ENCODE measurements at places on chromosomes 13 and 19. TPM values are rescaled to one million over a fixed set of nuclear protein-coding genes. Genes with fewer than 3 reads are reported as not detected.

PSG1 gene
- total RNA-seq, result 0.24 TPM

- DNase-seq, result peak; percentile 18
Observed at GRCh38 chr19:22286151-22286810, at the start of gene ZNF729. ZNF729 (plus strand) TSS chr19:22286441; CDS start chr19:22286526, 85 bp downstream.

DNA sequence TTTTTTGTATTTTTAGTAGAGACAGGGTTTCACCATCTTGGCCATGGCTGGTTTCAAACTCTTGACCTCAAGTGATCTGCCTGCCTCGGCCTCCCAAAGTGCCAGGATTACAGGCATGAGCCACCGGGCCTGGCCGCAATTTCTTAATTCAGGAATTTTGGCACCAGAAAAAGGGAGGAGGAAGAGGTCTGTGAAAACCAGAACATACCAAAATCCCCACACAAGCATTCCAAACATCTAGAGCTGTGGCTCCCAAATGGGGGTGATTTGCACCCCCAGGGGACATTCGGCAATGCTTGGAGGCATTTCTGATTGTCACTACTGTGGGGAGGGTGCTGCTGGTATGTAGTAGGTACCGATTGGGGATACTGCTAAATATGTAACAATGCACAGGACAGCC is 40.2 kb upstream of the ABCC4 start:
- no peak for DNase-seq

GRCh38 chr13:86870444-86870843 is 800.7 kb upstream of the SLITRK5 start:
- peak; percentile 1 for DNase-seq

DNA sequence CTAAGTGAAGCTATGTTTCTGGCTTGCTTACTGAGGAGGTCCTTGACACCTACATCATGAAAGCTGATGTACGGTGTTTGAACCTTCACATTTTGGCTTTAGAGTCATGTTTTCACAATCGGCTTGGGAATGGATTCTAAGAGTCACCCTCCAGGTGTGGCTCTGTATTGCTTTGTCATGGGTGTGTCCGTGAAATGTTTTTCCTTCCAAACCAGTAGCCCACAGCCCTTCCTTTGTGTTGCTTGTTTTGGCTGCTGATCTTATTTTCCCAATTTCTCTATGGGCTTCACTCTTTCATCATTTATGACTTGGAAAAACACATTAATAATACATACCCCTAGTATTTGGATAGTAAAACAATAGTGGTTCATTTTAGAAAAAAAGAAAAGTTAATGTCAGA is 240.6 kb downstream of the GGACT start:
- no peak for DNase-seq

DNA sequence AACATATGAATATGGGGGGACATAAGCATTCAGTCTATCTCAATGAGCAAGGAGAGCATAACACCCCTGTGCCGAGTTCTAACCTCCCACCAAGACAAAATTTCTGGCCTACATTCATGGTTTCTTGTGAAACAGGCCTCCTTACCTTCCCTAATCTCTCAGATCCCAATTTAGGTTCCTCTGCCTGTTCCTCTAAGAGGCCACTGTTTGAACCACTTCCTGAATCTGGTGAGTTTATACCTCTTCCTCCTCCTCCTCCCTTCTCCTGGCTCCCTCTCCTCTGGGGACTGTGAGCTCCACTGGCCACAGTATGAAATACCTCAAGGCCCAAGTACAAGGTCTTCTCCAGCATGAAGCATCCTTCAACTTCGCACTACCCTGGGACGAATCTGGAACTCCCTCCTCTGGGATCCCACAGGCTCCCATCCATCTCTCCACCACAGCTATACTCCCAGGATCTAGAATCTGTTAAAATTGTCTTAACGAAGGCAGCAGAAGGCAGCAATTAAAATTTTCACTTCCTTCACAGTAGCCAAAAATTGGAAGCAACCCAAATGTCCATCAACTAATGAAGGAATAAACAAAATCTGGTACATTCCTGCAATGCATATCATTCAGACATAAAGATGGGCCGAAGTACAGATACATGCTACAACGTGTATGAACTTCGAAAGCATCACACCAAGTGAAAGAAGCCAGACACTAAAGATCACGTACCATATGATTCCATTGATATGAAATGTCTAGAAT is 7.8 kb upstream of the SIGLECL1 start:
- DNase-seq, result no peak

PTGIR gene
- 0.78 TPM for total RNA-seq

DNA sequence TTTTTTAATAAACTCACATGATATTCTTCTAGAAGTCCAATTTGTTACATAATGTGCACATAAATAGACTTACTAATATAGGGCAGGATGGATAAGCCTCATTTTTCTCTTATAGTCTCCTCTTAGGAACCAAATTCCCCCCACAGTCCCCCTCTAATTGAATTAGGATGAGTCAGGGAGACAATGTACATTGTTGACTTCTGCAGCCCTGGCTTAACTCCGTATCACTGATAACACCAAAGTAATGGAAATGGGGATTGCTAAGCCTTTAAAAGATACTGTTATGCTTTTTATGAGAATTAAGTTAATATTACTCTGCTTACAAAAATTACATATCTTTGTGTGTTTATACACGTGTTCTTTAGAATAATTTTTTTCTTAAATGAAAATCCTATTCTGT is 5.1 kb upstream of the PCDH9 start:
- DNase-seq, result no peak

ATP8B3 gene
- total RNA-seq, result 5.5 TPM

DNA sequence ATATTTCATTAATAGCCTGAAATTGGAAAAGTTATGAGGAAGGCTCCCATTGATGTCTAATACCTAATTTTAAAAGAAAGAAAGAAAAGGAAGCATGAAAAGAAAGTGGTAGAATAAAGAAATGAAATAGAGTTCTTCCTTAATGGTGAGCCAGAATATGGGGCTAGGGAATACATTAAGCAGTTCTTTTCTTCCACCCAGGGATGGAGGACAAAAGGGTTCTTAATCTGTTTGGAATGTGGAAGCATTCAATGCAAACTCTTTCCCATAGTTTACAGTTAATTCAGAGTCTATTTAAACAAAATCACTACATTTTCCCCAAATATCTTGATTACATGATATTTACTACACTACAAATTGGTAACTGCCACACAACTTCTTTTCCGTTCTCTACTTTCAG is 18.4 kb upstream of the ZMYM2 start:
- DNase-seq, result no peak

DNA sequence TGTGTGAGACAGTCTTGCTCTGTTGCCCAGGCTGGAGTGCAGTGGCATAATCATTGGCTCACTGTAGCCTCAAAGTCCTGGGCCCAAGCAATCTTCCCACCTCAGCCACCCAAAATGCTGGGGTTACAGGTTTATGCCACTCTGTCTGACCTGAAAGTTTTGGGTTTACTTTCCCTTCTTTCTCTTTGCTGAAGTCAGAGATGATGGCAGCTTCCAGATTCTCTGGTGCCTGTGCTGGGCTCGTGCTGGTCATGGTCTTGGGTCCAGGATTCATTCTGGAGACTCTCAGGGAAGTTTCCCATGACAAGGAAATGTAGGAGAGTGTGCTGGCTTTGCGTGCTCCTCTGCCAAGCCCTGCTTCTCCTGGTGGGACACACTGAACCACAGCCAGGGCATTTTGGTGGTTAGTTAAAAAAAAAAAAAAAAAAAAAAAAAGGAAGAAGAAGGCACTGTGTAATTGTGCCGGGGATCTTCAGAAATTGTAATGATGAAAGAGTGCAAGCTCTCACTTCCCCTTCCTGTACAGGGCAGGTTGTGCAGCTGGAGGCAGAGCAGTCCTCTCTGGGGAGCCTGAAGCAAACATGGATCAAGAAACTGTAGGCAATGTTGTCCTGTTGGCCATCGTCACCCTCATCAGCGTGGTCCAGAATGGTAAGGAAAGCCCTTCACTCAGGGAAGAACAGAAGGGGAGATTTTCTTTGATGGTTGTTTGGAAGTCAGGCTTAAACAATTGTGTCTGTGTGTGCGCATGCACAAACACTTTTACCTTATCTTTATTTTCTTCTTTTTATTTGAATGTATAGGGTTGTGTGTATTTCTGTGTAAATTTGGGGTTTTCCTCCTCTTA is at the start of gene ALOX5AP:
Gene ALOX5AP, plus strand, starts transcription at position 519 of the 847 bp plus-strand sequence. Its CDS starts 63 bp downstream, at position 582.
- no peak for DNase-seq

- DNase-seq, result no peak
Observed at GRCh38 chr19:45874620-45874966, 10.5 kb downstream of the FOXA3 start.

DNA sequence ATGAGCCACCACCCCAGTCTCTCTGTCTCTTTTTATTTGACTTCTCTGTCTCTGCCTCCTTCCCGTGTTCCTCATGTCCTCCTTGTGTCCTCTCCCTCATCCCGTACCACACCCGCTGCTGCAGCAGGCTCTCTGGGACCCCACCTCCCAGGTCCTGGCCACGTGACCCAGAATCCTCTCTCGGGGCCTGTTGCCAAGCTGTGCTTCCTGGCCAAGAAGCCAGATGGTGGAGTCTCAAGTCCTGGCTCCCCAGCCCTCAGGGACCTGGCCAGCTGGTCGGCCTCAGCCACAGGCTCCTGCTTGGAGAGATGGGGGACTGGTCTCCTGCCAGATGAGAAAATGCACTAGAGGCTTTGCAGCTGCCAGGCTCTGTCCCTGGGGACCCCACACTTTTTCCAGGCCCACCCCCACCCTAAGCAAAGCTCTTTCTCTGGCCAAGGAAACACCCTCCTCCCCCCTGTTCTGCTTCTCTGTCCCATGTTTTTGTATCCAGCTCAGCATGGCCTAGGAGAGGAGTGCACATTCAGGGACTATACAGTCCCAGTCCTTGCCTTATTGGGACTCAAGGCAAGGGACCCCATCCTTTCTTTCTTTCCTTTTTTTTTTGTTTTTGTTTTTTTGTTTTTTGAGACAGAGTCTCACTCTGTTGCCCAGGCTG is 34.3 kb upstream of the SHKBP1 start:
- peak; percentile 69 for DNase-seq

DNA sequence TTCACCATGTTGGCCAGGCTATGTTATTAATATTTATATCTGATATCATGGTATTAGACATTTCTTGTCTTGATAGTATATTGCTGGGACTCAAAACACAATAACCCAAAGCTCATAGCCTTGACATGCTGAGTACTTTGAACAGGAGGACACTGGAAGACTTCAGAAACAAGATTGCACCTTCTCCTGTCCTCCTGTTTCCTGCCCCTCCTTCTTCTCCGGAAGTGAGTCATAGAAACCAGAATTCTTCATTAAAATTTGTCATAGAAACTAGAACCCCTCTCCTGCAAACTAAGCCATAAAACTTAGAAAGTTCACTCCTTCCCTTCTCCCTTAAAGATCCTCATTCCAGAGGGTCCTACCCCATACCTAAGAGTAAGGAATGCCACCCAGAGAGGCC is 400.2 kb downstream of the SLITRK5 start:
- no peak for DNase-seq

DNA sequence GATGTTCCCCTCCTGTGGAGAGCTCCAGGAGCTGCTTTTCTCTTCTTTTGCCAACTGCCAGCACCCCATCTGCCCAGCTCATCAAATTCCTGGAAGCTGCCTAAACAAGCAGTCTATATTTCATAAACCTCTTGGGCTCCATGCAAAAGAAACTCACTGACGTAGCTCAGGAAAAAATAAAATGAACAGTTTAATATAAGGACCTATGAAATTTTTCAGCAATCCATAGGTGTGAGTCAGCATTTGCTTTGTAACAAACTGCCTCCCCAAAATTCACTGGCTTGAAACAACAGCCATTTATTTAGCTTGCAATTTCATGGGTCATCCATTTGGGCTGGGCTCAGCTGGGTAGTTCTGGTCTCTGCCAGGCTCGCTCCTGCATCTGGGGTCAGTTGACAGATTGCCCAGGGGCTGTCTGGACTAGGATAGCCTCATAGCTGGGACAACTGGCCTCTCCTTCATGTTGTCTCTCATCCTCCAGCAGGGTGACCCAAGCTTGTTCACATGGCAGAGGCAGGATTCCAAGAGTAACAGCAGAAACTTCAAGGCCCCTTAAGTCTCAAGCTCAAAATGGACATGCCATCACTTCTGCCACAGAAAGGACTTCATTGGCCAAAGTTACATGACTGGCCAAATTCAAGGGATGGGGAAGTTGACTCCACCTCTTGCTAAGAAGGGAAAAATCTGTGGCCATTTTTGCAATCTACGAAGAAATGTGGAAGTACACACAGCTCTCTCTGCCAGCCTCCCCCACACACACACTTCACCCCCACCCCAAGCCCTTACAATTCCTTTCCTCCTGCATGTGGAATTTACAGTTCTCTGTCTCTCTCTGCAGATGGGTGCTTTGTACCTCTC is 7.9 kb upstream of the PVR start:
- peak; percentile 74 for DNase-seq

- no peak for DNase-seq
Observed at GRCh38 chr19:18330868-18331267, 8.0 kb upstream of the LSM4 start.

GRCh38 chr19:52665529-52665928 is 27.4 kb upstream of the ZNF83 start:
- no peak for DNase-seq

GRCh38 chr13:77674852-77675251 is 22.6 kb upstream of the SLAIN1 start:
- DNase-seq, result no peak

CLEC4G gene
- not detected for total RNA-seq

LYL1 gene
- 4.1 TPM for total RNA-seq

DNA sequence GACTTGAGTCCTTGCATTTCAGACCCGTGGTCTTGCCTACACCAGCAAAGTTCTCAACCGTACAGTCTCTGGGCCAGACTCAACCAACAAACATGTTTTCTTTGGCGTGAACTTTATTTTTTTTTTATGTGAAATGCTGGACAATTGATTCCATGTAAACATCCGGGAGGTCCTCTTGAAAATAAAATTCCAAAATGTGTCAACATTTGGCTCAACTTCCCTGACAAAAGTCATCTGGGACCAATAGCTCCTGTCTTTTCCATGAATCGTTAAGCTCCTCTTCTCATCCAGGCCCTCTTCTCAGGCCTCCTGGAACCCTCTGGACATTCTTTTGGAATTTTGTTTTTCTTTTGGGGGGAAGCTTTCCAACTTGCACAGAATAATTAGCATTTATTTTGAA is 2.7 kb downstream of the ALDH16A1 start:
- DNase-seq, result no peak

GRCh38 chr13:73939071-73939380 is 195.2 kb downstream of the KLF12 start:
- no peak for DNase-seq

- DNase-seq, result no peak
Observed at GRCh38 chr19:46723023-46723461, 6.1 kb upstream of the PRKD2 start.

MAP3K10 gene
- 3.8 TPM for total RNA-seq

- DNase-seq, result no peak
Observed at GRCh38 chr13:19573120-19573716, 11.9 kb upstream of the TPTE2 start.

DNA sequence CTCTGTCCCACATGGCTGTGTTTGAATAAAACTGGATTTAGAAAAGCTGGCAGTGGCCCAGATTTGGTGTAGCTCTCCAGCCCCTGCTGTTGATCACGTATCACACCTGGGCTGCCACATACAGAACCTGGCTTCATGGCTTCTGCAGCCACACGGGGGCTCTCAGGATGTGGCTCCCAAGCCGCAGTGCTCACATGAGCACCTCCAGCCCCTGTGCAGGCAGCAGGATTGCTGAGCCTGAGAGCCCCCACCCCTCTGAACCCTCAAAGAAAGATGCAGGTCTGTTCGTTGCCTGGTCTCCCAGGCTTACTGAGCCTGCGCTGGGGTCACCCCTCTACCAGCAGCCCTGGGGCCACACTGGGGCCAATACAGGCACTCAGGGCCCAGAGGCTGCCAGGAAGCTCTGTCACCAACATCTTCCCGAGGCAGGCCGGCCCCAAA is 2.7 kb downstream of the PLEKHF1 start:
- no peak for DNase-seq

NDUFA11 gene
- total RNA-seq, result 470 TPM

NCR1 gene
- not detected for total RNA-seq

TRAPPC5 gene
- total RNA-seq, result 52.6 TPM

GRCh38 chr13:63446329-63446728 is 2030.7 kb upstream of the PCDH20 start:
- no peak for DNase-seq

GPR4 gene
- total RNA-seq, result 0.10 TPM

Measured in RPMI7951 (cell line).